NCI-H1048 (cell line): ENCODE measurements at places on chromosomes 16 and 17.

DNA sequence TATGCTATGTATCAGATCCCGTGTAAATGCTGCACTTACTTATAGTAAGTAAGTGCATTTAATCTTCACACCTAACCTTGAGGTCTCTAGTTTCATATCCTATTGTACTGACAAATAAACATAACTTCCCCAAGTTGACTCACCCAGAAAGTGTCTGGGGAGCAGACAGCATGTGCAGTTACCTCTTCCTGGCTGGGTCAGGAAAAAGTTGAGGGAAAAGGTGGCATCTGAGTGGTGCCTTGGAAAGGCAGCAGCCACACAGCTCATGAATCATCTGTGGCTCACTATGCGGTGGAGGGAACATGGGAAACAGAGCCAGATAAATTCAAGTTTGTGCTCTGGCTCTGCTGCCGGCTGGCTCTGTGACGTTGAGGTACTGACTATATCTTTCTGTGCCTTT lies 382.0 kb upstream of the DYNLRB2 start:
- DNase-seq, result no peak

DNA sequence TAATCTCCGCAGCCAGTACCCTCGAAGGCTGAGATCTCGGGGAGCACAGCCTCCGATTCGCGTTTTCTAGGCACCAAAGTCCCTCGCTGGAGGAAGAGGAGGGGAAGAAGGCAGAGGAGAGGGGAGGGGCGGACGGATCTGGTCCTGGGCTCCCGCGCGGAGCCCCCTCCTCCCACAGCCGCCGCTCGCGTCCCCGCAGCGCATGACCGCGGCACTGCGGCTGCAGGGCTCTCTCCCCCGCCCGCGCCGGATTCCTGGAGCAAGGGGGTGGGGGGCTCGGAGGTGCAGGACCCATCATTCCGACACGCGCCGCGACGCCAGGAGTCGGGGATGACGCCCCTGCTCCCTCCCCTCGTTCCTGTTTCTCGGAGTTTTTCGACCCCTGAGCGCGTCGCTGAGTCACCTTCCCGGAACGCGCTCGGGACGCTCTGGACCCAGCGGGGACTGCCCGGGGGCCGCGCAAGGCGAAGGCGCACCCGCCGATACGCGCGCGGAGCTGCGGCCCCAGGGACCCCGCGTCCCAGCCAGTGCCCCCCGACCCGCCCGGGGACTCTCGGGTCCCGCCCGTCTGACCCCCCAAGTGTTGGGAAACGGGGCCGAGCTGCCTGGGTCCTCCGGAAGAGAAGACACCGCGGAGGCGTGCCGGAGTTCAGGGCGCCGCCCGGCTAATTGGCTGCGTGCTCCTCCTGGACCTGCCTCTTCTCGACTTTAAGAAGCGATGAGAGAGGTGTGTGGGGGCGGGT lies 1.4 kb upstream of the SPHK1 start:
- no peak for DNase-seq

GRCh38 chr17:76528156-76528527 lies 9.4 kb downstream of the CYGB start:
- DNase-seq, result no peak

DNA sequence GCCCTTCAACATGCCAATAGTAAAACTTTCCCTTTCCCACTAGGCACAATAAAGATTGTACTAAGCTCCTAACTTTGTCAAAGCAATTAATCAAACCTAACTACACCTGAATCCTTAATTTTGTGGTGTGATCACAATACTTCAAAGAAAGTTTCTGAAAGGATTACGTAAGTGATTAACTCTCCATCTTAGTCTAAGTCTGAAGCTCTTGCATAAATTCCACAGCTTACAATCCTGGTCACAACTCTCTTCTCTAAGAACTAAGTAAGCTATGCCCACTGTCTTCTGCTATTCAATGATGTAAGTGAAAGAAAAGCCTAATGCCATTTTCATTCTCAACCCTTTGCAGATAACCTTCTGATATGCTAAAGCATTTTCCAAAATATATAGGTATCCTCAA lies 15.4 kb downstream of the SIAH1 start:
- no peak for DNase-seq

DNA sequence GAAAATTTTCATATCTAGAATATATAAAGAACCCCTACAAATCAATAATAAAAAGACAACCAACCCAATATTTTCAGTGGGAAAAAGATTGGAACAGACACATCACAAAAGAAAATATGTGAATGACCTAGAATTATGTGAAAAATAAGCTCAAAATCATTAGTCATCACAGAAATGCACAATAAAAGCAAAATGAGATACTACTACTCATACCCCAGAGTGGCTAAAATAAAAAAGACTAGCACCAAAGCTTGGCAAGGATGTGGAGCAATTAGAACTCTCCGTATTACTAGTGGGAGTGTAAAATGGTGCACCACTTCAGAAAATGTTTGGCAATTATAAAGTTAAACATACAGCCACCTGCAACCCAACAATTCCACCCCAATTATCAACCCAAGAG lies 48.0 kb upstream of the CDH5 start:
- no peak for DNase-seq

GRCh38 chr16:77596261-77596660 lies 126.1 kb upstream of the NUDT7 start:
- no peak for DNase-seq

- no peak for DNase-seq
Observed at GRCh38 chr17:35088356-35088880, 24.9 kb upstream of the RFFL start.

GRCh38 chr16:63813862-63814261 lies 1308.0 kb downstream of the CDH11 start:
- no peak for DNase-seq

DNA sequence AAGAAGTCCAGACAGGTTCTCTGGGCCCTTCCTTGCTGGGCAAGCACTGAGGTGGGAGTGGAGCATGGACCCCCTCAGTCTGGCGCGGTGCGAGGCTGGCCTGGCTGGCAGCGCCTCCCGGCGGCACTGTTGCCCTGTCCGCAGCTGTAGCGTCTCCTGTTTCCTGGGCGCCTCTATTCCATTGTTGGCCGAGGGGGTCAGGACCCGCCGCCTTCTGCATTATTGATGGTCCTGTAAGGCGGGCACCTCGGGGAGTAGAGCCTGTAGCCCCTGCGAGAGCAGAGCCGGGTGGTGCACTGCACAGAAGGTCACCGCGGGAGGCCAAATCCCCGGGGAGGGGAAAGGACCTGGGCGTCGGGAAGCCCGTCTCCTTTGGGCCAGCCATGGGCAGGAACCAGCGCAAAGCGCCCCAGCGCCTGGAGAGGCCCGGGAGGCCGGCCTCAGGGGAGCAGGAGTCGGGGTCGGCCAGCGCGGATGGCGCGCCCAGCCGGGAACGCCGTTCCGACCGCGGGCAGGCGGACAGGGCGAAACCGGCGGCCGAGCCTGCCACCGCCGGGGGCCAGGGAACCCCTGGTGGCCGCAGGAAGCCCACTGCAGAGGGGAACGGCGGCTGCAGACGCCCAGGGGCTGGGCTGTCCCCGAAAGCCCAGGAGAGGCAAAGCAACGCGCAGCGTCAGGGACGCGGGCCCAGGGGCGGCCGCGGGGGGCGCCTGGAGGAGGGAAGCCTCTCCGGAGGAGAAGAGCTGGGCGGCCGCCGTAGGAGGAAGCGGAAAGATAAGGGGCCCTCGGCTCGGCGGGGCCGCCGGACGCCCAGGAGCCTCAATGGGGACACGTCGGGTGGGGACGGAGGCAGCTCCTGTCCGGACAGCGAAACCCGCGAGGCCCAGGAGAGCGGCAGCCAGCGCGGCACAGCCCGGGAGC lies at the start of gene MYO15B:
Gene MYO15B (plus strand): TSS at position 126 of the 921 bp plus-strand sequence. CDS start 258 bp downstream, at position 384.
- DNase-seq, result no peak

DNA sequence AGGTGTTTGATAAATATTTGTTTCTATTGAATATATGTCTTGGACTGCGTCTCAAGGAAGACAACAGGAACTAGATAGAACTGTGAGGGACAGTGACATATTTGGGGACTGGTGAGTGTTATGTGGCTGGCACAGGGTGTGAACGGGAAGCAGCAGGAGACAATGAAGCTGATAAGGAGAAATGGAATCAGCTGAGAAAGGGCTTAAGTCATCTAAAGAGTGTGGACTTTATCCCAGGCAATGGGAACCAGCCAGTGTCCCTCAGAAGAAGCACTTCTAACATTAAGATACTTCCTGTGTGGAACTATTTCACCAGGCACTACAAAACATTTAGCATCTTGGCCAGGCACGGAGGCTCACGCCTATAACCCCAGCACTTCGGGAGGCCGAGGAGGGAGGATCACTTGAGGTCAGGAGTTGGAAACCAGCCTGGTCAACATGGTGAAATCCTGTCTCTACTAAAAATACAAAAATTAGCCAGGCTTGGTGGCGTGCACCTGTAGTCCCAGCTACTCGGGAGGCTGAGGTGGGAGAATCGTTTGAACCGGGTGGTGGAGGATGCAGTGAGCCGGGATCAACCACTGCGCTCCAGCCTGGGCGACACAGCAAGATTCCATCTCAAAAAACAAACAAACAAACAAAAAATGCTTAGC lies 41.2 kb downstream of the ARHGAP17 start:
- no peak for DNase-seq

GRCh38 chr17:15941781-15942180 lies 3.1 kb upstream of the ADORA2B start:
- no peak for DNase-seq

GRCh38 chr16:75271441-75272096 lies 20.1 kb upstream of the BCAR1 start:
- DNase-seq, result no peak

- peak; percentile 26 for DNase-seq
Observed at GRCh38 chr17:8300627-8301242, 5.5 kb upstream of the SLC25A35 start.

DNA sequence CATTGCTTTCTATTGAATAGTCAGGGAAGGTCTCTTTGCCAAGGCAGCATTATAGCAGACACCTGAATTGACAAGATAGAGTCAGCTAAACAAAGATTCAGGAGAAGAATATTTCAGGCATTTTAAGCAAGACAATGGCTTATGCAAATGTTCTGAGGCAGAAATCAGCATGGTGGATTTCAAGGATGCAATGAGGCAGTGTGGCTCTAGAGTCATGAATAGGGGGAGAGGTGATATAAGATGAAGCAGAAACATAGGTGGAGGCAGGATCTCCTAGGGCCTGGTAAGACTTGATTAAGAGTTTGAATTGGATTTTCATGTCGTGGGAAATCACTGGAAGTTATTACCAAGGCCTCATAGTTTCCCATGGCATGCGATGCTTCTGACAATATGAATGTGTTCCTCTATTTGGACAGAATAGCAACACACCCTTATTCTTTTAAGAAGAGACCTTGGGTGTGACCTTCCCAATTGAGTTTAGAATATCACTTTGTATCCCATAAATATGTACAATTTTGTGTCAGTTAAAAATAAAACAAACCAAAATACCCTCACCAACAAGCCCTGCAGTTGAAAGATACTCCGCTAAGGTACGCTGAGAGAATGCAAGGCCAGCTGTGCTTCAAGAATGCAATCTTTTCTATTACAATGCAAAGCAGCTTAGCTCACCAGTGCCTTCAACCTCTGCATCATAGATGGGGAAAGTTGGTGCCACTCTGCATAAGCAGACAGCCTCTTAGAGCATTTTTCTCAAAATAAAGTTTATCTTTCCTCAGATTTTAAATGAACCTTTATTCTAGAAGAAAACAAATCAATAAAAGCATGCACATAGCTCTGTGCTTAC lies 139.6 kb upstream of the SALL1 start:
- DNase-seq, result no peak

- no peak for DNase-seq
Observed at GRCh38 chr17:72928454-72929136, 163.9 kb downstream of the SLC39A11 start.

GRCh38 chr16:7548796-7549318 lies 216.2 kb downstream of the RBFOX1 start:
- no peak for DNase-seq

GRCh38 chr17:50938821-50939541 lies 72.8 kb upstream of the TOB1 start:
- no peak for DNase-seq

DNA sequence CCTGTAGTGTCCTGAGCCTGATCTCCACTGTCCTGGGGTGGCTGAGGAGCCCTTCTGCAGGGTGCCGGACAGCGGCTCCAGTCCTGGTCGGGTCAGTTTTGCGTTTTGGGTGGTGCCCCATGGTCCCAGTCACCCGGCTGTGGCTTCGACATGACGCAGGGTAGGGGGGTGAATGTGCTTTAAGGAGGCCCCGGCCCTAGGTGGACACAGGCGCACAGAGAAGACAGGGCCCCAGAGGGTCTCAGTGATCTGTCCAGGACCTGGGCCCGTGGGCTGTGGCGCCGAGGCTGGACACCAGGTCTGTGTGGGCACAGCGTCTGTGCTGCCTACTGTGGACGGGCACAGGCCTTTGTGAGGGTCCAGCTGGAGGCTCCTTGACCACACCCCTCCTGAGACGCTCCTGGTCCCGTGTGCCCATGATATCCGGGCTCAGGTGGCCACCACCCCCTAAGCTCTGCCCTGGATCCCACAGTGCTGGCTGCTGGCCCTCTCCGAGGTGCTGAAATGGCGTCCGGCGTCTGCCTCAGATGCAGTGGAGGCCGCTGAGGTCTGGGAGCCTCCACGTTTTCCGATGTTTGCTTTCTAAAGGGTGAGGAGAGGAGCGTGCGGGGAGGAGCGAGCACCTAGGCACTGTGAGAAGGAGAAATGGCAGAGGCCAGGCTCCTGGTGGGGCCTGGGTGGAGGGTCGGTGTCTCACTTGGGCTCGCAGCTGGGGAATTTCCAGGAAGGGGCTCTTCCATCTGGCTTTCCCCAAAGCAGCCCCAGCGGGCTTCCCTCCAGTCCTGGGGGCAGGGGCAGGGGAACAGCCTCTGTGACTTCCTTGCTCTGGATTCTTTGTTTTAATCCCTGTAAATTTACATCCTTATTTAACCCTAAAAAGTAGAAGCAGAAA lies 56.1 kb upstream of the ACSF3 start:
- DNase-seq, result no peak

GRCh38 chr16:67563708-67564468 lies 1.6 kb downstream of the CTCF start:
- DNase-seq, result no peak

DNA sequence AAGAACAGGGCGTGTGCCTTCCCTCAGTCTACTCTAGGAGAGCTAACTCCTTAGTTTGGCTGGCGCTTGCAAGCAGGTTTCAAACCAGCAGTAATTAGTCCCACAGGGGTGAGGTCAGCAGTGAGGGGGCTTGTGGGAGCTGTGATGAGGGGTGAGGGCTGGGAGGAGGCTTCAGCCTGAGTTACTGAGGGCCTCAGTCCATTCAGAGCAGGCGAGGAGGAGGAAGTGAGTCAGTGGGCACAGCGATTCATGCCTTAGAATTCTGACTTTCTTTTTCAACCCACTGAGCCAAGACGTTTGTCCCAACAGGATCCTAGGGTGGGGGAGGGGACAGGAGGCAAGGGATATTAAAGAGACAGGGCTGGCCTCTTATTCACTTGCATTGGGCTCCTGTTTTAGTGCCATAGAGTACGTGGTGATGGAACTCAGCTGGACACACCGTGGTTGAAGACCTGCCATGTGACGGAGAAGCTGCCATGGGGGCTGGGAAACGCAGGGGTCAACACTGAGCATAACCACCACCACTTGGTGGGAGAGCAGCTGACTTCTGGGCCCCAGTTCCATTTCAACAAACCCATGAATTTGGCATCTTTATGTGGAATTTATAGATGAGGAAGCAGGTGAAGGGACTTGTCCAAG lies 8.3 kb upstream of the ITGA3 start:
- DNase-seq, result no peak

GRCh38 chr17:16443511-16444257 lies 28.3 kb downstream of the TRPV2 start:
- no peak for DNase-seq
